H1 (cell line): ENCODE measurements at places on chromosomes 3 and 15. TPM values are rescaled to one million over a fixed set of nuclear protein-coding genes. Genes with fewer than 3 reads are reported as not detected.

GRCh38 chr3:61562042-61562720 lies 810 bp downstream of the PTPRG start:
- DNase-seq, result no peak
- H3K4me1 ChIP-seq, result peaks cover 11% of the 10 kb centered on the region
- H3K27me3 ChIP-seq, result no peaks in the 10 kb centered on the region
- H3K36me3 ChIP-seq, result no peaks in the 10 kb centered on the region

DNA sequence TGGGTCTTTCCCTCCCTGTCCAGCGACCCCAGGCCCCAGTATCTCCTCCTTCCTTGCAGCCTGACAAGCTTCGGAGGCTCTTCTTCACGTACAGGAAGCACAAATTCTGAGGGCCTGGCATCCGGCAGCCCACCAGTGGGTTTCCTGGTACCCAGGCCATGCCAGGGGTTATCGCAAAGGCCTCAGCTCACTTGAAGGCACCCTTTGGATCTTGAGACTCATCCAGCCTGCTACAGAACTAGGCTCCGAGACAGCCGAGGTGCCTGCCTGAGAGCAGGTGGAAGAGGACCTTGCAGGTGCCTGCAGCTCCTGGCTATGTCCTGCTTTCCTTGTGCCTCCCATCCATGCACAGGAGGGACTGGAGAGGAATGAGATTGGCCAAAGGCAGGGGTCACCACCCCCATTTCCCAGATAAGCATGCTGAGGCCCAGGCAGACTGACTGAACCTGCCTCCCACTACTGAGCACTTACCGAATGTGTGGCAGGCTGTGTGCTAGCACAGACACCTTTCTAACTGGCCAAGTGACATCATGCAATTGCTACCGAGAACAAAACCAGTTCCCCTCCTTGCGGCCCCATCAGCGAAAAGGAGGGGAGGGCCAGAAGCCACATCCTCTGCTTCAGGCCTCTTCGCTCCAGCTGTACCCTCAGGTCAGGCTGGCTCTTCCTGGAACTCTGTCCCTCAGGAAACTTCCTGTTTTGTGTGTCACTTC lies 11.2 kb downstream of the SH2D7 start:
- no peak overlapping the region for H3K27ac ChIP-seq
- H3K4me1 ChIP-seq, result no peaks in the 10 kb centered on the region
- no peaks in the 10 kb centered on the region for H3K27me3 ChIP-seq
- no peak overlapping the region for H3K4me3 ChIP-seq

GRCh38 chr3:192038726-192039125 lies 577.8 kb downstream of the PYDC2 start:
- no peak for DNase-seq
- no peaks in the 10 kb centered on the region for H3K36me3 ChIP-seq
- peaks cover 3% of the 10 kb centered on the region; the same call in 1 of the 2 replicates for H3K4me1 ChIP-seq
- H3K4me3 ChIP-seq, result no peak overlapping the region

GRCh38 chr15:78364233-78364632 lies 24.1 kb downstream of the CRABP1 start:
- no peaks in the 10 kb centered on the region for H3K27me3 ChIP-seq
- peaks cover 8% of the 10 kb centered on the region for H3K4me1 ChIP-seq
- H3K27ac ChIP-seq, result no peak overlapping the region
- no peak for DNase-seq
- no peak overlapping the region for H3K4me3 ChIP-seq

DNA sequence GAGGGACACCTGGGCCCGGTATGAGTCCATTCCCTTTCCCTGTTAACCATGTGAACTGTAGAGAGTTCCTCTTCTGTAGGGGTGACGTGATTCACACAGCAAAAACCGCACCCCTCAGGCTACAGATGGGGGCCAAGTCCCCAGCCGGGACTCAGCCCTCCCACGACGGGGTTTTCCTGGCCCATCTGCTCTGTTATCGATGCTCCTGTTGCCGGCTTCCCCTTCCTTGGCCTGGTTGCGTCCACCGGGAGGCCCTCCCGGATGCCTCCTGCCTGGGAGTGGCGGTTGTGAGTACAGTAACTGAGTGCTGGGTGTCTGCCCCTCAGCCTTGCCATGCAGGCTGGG lies 817 bp upstream of the PLXNA1 start:
- no peak overlapping the region for H3K27ac ChIP-seq
- H3K27me3 ChIP-seq, result peaks cover 8% of the 10 kb centered on the region
- DNase-seq, result peak; percentile 23

DNA sequence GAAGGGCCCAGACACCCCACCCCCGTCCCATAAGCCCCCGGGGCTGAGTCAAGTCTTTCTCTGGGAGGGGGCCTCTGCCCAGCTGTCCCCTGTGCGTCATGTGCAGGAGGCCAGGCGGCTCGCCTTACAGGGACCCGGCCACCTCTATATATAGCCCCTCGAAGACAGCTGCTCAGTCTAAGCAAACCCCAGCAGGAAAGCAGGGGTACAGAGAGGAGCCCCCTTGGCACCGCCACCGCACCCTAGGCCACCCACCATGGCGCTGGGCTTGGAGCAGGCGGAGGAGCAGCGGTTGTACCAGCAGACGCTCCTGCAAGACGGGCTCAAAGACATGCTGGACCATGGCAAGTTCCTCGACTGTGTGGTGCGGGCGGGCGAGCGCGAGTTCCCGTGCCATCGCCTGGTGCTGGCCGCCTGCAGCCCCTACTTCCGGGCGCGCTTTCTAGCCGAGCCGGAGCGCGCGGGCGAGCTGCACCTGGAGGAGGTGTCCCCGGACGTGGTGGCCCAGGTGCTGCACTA lies at the start of gene KLHL40:
TSS of gene KLHL40 (plus strand) at position 175 of the 519 bp plus-strand sequence. CDS start at position 257, 82 bp downstream.
- H3K27ac ChIP-seq, result no peak within 1 kb of the TSS
- no peaks in the 10 kb centered on the region for H3K27me3 ChIP-seq
- H3K36me3 ChIP-seq, result no peaks in the 10 kb centered on the region
- DNase-seq, result no peak
- peaks cover 6% of the 10 kb centered on the region; the same call in 1 of the 2 replicates for H3K4me1 ChIP-seq

- no peak overlapping the region for H3K4me3 ChIP-seq
- H3K36me3 ChIP-seq, result no peaks in the 10 kb centered on the region
- no peaks in the 10 kb centered on the region for H3K27me3 ChIP-seq
- no peak for DNase-seq
Observed at GRCh38 chr3:131630097-131630496, 127.3 kb upstream of the MRPL3 start.

- no peak overlapping the region for H3K4me3 ChIP-seq
- no peak overlapping the region for H3K27ac ChIP-seq
- H3K36me3 ChIP-seq, result no peaks in the 10 kb centered on the region
- H3K27me3 ChIP-seq, result no peaks in the 10 kb centered on the region
- no peak for DNase-seq
Observed at GRCh38 chr3:12188328-12188648, 29.6 kb upstream of the TIMP4 start.

DNA sequence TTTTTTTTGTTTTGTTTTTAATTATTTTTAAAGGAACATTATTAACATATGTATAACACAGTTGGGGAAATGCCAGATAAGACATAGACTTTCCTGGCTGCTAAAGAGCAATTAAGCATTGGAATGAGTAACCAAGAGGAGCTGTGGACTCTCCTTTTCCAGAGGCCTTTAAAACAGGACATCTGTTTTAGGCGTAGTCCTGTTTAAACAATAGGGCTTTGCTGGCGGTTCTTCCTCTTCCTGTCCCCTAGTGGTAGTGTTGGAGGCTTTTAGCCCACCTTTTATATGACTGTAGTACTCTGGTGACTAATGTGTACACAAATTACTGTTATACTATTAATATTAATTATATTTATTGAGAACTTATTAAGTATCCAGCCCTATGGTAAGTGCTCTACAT lies 81.9 kb downstream of the PPARG start:
- H3K4me1 ChIP-seq, result no peaks in the 10 kb centered on the region
- no peak overlapping the region for H3K27ac ChIP-seq
- H3K4me3 ChIP-seq, result no peak overlapping the region
- DNase-seq, result no peak

- DNase-seq, result no peak
- H3K27me3 ChIP-seq, result no peaks in the 10 kb centered on the region
- no peak overlapping the region for H3K4me3 ChIP-seq
- no peaks in the 10 kb centered on the region; the same call in 1 of the 2 replicates for H3K4me1 ChIP-seq
- no peaks in the 10 kb centered on the region for H3K36me3 ChIP-seq
Observed at GRCh38 chr3:14915636-14916222, 31.7 kb upstream of the NR2C2 start.

DNA sequence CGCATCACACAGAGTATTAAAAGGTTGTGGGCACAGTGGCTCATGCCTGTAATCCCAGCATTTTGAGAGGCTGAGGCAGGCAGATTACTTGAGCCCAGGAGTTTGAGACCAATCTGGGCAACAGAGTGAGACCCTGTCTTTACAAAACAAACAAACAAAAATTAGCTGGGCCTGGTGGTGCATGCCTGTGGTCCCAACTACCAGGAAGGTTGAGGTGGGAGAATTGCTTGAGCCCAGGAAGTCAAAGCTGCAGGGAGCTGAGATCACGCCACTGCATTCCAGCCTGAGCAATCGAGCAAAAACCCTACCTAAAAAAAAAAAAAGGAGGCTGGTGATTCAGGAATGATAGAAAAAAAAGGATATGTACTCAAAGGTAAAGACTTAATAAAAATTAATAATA lies 28.2 kb upstream of the ST6GAL1 start:
- H3K4me3 ChIP-seq, result no peak overlapping the region
- H3K27ac ChIP-seq, result no peak overlapping the region
- H3K36me3 ChIP-seq, result no peaks in the 10 kb centered on the region
- no peak for DNase-seq

- H3K36me3 ChIP-seq, result no peaks in the 10 kb centered on the region
- DNase-seq, result no peak
- H3K27me3 ChIP-seq, result no peaks in the 10 kb centered on the region
- peaks cover 5% of the 10 kb centered on the region; the same call in 1 of the 2 replicates for H3K4me1 ChIP-seq
- H3K27ac ChIP-seq, result no peak overlapping the region
- H3K4me3 ChIP-seq, result peak overlapping the region; percentile 89
Observed at GRCh38 chr3:122513386-122514122, 1.2 kb downstream of the KPNA1 start.

GRCh38 chr3:49570028-49570654 lies 15.9 kb downstream of the BSN start:
- DNase-seq, result no peak
- H3K36me3 ChIP-seq, result no peaks in the 10 kb centered on the region
- no peaks in the 10 kb centered on the region for H3K27me3 ChIP-seq
- no peaks in the 10 kb centered on the region for H3K4me1 ChIP-seq
- H3K4me3 ChIP-seq, result no peak overlapping the region

DNA sequence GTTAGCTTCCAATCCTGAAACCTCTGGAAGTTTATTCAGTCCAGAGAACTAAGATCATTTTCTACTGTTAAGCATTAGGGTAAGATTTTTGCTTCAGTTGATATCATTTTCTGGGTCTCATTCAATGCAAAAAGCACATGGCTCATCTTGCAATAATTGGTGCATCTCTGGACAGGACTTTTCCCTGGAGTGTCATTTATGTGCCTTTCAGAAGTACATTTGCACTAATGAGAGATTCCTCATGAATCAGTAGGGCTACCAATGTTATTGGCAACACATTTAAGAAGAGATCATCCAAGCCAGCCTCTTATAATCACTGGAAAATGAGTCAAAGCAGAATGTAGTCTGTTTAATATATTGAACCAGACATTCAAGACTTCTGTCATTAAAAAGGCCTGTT lies 224.2 kb upstream of the CHRNA7 start:
- no peak overlapping the region for H3K4me3 ChIP-seq
- H3K4me1 ChIP-seq, result no peaks in the 10 kb centered on the region
- no peak overlapping the region for H3K27ac ChIP-seq
- DNase-seq, result no peak
- no peaks in the 10 kb centered on the region for H3K36me3 ChIP-seq

- no peak overlapping the region for H3K27ac ChIP-seq
- no peak for DNase-seq
- no peaks in the 10 kb centered on the region for H3K4me1 ChIP-seq
- H3K36me3 ChIP-seq, result no peaks in the 10 kb centered on the region
Observed at GRCh38 chr3:73292220-73292619, 230.8 kb downstream of the EBLN2 start.

DNA sequence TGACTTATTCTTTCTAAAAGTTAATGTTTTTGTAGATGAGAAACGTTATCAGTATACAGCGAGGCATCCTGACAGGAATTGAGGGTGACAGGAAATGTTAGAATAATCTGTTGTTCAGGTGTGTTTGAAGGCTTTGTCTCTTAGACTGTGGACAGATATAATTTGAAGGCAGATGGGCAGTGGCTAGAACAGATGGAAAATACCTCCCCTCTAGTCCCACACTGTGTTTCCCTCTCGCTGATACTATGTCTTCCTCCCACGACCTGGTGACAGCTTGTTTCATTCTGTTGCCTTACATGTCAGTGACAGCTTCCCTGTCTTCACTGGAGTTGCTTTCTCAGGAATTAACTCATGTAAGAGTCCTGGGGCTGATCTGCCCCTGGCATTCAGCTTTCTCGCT lies 125.3 kb downstream of the MYRIP start:
- H3K4me3 ChIP-seq, result no peak overlapping the region
- no peaks in the 10 kb centered on the region for H3K36me3 ChIP-seq
- H3K27ac ChIP-seq, result no peak overlapping the region
- no peaks in the 10 kb centered on the region for H3K4me1 ChIP-seq
- no peaks in the 10 kb centered on the region for H3K27me3 ChIP-seq
- no peak for DNase-seq

DNA sequence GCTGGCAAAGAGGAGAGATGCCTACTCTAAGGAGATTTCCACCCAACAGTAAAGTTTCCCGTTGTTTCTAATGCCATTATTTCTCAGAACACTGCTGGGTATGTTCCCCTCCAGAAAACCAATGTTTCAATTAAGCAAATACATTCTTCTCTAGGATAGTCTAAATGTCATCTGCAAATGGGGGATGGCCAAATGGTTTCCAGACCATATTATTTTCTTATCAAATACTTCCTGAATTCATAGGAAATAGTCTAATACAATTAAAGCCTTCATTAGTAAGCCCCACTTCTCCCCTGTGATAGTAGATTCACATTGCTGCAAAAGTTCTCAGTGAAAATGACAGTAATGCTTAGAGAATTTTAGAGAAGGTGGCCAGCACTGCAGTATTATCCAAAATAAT lies 716.6 kb downstream of the GRM7 start:
- H3K4me3 ChIP-seq, result no peak overlapping the region
- no peaks in the 10 kb centered on the region for H3K4me1 ChIP-seq
- DNase-seq, result no peak
- no peaks in the 10 kb centered on the region for H3K36me3 ChIP-seq

The SLCO3A1 gene
- total RNA-seq, result 15.1 and 15.3 TPM in 2 replicates

The GOLGA8N gene
- total RNA-seq, result 0.63 and 0.99 TPM in 2 replicates

The CACNA1D gene
- 1.9 and 2.9 TPM in 2 replicates for total RNA-seq

The IQCF2 gene
- not detected in 2 replicates for total RNA-seq

The UBA7 gene
- total RNA-seq, result 0.34 and 1.9 TPM in 2 replicates

The CKMT1A gene
- total RNA-seq, result 33.8 and 35.0 TPM in 2 replicates

The ARPP21 gene
- not detected in 2 replicates for total RNA-seq
